ENCODE measurements at places on chromosomes 1 and 21. TPM values are rescaled to one million over a fixed set of nuclear protein-coding genes. Genes with fewer than 3 reads are reported as not detected.
A peak's percentile ranks its signal among the peaks of the same experiment; 100 is the strongest.

KIF26B gene
- total RNA-seq, result 2.1 TPM

GPR25 gene
- total RNA-seq, result not detected

DNA sequence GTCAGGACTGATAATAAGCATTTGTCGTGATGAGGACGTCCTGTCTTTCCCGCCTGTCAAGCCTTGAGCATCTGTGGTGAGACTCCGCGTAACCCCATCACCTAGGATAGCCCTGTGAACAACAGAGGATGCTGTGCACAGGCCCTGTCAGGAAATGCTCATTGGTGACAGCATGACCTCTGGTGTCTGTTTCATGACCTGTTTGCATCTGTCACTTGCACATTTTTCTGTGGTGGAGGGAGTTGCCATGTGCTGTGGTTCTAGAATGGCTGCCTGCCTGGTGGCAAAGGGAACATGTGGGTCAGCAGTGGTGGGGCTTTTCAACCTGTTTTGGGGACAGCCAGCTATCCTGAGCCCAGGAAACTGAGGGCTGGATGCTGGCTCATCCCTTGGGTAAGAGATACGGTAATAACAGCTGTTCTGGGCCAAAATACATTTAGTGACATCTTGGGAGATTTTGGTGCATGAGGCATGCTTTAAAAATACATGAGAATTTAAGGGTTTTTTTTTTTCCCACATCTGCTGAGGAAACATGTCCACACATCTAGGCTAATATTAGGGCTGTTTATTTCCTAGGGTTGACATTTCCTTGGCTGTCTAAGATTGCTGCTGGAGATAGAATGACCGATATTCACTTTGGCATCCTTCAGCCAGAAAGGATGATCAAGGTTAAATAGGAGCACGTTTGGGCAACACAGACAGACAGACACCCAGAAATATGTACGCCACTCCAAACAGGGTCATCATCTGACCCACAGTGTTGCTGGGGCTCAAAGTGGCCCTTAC, 52.9 kb downstream of the KCNC4 start:
- no peak for DNase-seq

REN gene
- not detected for total RNA-seq

ZMYM4 gene
- 17.7 TPM for total RNA-seq

GRCh38 chr1:229862017-229862774, 204.8 kb upstream of the GALNT2 start:
- no peak for DNase-seq

PIGR gene
- total RNA-seq, result not detected

DNA sequence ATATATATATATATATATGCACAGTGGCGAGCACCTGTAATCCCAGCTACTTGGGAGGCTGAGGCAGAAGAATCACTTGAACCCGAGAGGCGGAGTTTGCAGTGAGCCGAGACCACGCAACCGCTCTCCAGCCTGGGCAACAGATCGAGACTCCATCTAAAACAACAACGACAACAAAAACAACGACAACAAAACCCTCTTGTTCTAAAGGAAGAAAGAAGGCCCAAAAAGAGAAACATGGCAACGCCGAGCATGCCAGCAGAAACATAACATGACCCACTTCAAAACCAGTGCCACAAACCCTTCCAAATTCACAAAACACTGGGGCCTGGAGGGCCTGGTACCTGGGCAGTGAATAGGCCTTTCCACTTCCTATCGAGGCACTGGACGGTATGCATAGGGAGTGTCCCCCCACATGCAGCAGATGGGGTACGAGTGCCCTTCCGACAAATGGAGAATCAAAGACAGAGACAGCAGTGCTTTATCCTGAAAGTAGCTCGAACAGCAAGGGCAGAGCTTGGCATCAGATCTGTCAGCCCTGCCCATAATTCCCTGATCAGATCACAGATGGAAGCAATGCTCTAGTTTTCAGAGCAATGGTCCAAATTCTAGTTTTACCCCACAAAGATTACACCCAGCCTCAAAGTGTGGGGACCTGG, 52.0 kb downstream of the TOMM20 start:
- DNase-seq, result no peak

DNA sequence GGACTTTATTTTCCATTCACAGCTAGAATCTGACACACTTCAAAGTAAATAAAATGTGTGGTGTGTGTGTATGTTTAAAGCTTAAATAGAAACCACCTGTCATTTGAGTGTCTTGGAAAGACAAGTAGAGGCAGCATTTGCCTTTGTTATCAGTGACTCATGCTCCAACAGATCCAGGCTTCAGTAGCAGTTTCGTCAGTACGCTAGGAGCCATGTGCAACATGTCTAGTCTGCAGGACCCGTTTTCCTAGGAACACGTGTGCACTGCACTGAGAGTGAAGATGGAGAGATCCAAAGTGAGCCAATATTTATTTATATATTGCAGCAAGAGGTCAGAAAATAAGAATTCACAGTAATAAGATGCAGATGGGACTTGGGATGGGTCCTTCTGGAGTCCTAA, 41.8 kb downstream of the SGIP1 start:
- peak; percentile 17 for DNase-seq

DNA sequence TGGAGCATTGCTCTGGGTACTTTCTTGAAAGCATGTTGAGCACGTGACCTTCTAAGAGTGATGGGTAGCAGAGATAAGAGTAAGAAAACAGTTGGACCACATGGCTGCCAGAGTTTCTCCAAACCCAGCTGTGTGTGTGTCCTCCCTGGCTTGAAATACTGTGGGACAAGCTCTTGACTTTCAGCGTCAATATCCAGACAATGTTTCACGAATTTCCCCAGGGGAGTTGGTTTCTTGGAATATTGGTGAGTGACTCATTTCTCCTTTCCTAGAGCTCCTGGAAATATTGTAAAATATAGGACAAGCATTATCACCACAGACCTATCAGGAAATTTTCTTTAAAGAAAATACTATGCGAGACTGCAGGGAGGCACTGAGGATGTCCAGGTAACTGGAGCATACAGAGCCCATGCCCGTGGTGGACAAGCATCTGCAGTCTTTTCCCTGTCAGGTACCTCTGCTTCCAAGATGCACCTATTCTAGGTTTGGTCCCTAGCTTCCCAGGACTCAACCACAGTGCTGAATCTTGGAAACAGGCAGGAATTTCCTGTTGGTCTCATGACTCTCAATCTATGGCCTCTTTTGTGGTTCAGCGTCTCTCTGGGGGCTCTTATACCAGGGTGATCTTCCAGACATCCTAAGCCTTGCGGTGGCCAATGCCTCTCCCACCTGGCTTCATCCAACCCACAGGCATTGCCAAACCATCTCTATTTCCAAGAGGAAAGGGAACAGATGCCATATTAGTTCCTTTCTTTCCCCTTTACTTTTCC, 67.4 kb downstream of the KCNJ6 start:
- DNase-seq, result peak; percentile 47

- DNase-seq, result no peak
Measured at GRCh38 chr1:90435351-90435750, 281.8 kb downstream of the BARHL2 start.

DNA sequence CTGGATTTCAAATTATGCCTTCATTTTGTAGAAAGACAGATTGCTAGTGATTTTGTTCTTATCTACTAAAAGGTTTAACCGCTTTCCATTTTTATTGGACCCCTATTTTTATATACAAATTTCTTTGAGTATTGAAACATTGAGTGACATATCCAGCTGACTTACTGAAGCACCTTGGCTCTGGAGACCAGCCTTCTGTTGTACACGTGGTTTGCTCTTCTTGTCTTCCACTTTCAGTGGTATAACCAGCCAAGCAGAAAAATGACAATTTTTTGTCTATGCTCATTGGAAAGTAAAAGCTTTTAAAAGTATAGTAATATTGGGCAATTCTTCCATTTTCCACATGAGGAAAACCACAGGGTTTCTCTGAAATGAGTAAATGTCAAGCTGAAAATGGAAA, 4.4 kb downstream of the F13B start:
- DNase-seq, result no peak

CACNA1S gene
- not detected for total RNA-seq

DNA sequence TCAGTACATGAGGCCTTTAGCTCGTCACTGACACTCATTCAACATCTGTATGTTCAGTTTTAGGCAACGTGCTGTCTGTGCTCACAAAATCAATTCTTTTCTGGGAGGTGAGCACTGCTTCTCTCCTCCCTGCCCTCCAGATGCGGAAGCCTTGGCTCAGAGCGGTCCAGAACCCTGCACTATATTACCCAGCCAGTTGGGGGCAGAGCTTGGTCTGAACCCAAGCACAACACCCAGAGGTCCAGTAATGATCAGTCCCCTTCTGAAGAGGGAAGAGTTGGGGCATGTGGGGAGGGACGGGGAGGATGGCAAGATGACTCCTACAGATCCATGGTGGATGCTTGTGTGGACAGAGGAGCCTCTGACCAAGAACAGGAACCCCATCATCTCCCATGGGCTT, 5.6 kb upstream of the DSCAM start:
- DNase-seq, result no peak

DNA sequence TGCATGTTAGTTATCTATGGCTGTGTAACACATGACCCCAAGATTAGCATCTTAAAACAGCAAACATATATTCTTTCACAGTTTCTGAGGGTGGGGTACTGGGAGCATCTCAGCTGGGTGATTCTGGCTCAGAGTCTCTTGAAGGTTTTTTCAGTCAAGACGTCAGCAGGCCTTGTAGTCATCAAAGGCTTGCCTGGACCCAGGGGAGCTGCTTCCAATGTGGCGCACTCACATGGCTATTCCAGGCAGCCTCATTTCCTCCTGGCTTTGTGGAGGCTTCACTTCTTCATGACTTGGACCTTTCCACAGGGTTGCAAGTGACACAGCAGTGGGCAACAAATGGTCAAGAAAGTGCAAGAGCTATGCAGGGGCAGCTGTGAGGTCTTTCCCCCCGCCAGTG, 114.7 kb downstream of the ACTL8 start:
- no peak for DNase-seq

DNA sequence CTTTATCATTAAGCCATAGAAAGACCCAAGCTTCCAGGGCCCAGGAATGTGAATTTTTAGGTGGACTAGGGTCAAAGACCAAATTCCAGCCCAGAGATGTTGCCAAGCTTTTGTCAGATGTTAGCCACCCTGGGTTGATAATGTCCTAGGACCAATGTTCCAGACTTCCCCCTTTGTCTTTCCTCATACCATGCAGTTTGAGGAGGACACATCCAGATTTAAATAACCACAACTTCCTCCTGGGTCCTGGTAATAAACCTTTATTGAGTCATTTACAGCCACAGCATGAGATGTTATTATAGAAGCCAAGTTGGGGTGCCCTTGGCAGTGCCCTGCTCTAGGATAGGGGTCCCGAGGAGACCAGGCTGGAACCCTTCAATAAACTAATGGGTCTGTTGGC, 5.9 kb downstream of the TNR start:
- no peak for DNase-seq

GRCh38 chr21:33299181-33299752, 25.5 kb upstream of the IFNAR1 start:
- DNase-seq, result peak; percentile 43

DNA sequence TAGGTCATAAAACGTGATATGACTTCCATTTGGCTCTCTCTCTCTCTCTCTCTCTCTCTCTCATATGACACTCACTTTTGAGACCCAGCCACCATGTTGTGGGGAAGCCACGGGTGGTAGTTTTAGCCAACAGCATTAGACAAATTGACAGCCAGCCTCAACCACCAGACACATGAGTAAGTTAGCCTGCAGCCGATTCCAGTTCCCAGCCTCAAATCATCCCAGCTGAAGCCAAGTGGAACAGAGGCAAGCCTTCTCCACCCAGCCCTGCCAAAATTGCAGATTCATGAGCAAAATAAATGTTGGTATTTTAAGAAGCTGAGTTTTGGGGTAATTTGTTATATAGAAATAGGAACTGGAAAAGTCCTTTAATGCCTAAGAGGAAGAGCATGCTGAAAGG, 98.0 kb upstream of the DNAH14 start:
- no peak for DNase-seq

GRCh38 chr1:39668111-39668510, 3.8 kb downstream of the NT5C1A start:
- no peak for DNase-seq

NTRK1 gene
- total RNA-seq, result 0.16 TPM

FMOD gene
- not detected for total RNA-seq

LRRC39 gene
- not detected for total RNA-seq

RUNX3 gene
- total RNA-seq, result not detected

GRCh38 chr1:155077758-155078445, 735 bp upstream of the EFNA3 start:
- DNase-seq, result no peak
